ENCODE measurements at places on chromosomes 1 and 21. TPM values are rescaled to one million over a fixed set of nuclear protein-coding genes. Genes with fewer than 3 reads are reported as not detected.

DNA sequence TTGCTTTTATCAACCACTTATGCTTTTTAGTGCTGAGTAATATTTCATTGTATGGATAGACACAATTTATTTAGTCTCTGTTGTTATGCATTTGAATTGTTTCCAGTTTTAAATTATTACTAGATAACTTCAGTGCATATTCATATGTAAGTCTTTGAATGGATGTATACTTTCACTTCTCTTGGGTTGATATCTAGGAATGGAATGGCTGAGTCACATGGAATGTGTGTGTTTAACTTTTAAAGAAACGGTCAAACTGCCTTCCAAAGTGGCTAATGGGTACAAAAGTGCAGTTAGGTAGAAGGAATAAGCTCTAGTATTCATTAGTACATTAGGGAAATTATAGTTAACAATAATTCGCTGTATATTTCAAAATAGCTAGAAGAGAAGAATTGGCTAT is 82.4 kb downstream of the NPHS2 start:
- DNase-seq = no peak

The BEND5 gene
- polyA plus RNA-seq = 26.5 TPM

GRCh38 chr1:91402023-91402422 is 2.6 kb downstream of the HFM1 start:
- no peak for DNase-seq

The SLC35F3 gene
- 0.42 TPM for polyA plus RNA-seq

DNA sequence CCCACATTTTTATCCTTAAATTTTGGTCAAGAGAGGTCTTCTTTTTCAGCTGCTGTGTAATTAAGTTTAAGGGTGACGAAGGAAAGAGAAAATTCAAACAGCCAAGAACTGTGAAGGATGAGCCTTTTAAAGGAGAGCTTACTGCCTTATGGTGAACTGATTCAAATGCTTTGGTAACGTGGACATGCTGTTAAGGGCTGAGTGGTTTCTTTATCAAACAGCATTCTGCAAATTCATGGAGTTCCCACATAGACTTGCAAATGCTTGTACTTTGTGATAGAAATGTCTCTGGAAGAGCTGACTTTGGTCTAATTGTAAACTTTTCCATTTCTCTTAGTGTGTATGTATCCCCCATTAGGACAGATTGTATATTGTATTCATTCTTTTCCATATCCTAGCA is 93.8 kb downstream of the CHD1L start:
- DNase-seq = no peak

The TP73 gene
- 0.37 TPM for polyA plus RNA-seq

- DNase-seq = no peak
Measured at GRCh38 chr1:152912900-152913299, 4.6 kb downstream of the IVL start.

The B3GALT5 gene
- polyA plus RNA-seq = 1.5 TPM

DNA sequence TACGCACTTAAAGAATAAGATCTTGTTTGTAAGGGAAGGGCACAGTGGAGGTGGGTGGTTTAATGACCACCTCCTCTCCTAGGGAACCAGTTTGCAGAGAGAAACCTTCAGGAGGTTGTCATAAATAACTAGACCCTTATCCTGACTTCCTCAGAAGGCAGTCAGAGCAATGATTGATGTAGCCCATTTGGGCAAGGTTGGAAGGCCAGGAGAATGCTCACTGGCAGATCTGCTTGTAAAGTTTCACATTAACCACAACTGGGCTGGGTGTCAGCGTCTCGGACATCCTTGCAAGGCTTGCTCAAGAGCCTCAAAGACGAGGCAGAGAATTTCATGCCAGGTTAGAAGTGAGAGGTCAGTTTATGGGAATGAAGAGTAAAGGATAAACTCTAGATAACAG is 87.6 kb upstream of the TRABD2B start:
- DNase-seq = no peak

DNA sequence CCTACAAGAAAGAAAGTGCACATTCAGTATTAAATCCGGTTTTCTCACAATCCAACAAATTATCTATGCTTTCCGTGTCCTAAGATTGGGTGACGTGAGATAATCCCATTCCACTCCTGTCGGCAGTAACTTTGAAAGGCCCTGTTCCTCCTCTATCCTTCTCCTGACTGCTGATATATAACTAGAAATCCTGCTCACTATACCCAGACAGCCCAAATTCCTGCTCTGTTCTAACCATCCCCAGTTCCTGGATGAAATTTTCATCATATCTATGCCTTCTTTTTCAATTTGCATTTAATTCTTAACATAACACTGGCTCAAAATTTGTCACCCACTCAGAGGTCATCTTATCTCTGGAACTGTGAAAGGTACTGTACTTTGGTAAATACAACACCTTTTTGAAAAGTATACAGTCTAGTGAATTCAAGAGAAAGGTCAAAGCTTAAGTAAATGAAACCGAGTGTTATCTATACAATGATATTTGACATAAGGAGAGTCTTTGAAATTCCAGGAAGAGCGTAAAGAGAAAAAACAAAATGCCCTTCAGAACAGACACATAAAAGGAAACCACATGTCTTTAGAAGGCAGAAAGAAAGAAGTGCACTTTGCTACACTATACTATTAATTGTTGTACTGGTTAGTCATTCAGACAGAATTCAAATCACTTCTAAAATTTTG is 200.5 kb upstream of the NEGR1 start:
- no peak for DNase-seq

The LDLRAD1 gene
- polyA plus RNA-seq = not detected

The LZIC gene
- 78.4 TPM for polyA plus RNA-seq

DNA sequence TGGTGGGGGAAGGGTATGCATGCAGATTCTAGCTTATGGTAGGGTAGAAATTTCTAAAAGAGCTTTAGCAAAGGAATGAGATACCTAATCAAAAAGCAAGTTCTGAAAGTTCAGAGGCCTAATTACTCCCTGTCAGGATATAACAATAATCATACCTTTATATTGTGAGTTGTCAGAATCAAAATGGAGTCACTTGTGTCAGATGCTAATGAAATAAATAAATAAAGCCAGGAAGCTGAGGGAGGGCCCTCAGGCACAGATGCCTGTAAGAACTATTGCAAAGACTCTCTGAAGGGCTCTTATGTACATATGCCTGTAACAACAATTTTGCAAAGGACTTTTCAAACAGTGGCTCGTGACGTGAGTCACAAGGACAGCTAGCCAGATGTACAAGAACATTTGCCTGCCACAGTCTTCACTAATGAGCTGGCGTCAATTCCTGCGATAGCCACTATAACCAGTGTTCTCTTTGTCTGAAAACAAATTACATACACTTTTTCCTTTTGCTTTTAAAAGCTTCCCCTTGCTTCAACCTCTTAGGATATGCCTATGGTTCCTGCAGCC is 27.4 kb upstream of the DNASE2B start:
- DNase-seq = no peak

GRCh38 chr1:28822799-28823198 is 10.8 kb downstream of the OPRD1 start:
- DNase-seq = no peak

GRCh38 chr1:173210283-173210682 is 3.2 kb upstream of the TNFSF4 start:
- DNase-seq = no peak

DNA sequence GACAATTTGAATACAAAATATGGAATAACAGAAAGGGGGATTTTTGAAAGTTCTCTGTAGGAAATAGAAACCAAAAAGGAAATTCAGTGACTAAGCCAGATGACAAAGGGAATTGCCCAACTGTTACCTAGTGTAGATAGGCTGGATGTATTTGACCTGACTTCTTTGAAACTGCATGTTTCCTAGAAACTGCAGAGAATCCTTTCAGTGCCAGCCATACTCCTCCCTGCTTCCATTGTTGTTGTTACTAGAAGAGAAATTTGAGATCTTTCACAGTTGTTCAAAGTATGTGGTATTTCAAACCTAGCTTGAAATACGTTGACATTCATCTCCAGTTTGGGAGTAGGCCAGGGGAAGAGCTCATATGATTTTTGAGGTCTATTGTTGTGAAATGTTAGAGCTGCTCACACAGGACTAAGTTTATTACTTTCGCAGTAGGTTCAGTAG is 1.8 kb upstream of the GBP5 start:
- no peak for DNase-seq

DNA sequence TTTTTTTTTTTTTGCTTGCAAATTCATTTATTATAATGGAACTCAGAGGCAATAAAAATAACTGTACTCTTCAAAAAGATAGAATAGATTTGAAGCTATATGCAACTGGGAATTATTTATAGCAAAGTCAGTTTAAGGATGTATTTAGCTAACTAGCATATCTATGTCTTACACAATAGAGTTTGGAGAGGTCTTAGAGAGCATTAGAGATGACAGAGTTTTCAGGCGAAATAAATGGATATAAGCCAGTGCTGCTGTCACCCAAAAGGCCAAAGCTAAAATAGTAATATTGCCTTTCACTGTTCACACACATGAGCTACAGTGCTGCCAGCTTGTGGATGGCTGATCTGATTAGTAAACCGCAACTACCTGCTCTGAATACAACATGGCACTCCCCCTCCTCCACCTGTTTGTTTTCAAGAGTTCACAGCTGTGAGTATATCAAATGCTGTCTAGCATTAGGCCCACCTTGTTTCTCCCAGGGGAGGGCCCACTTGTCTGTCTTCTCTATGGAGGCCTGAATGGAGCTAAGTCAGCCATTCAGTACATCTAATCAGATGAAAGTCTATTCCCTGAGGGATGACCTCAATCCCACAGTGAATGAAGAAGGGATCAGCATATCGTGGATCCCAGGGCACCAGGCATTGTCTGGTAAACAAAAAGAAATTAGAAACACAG is 25.2 kb upstream of the SSX2IP start:
- no peak for DNase-seq

- DNase-seq = no peak
Measured at GRCh38 chr1:194466706-194467105, 1280.3 kb upstream of the B3GALT2 start.
